ENCODE measurements at places on chromosomes 2 and 18.

GRCh38 chr2:135279209-135279608 lies 227.1 kb downstream of the RAB3GAP1 start:
- DNase-seq: no peak

DNA sequence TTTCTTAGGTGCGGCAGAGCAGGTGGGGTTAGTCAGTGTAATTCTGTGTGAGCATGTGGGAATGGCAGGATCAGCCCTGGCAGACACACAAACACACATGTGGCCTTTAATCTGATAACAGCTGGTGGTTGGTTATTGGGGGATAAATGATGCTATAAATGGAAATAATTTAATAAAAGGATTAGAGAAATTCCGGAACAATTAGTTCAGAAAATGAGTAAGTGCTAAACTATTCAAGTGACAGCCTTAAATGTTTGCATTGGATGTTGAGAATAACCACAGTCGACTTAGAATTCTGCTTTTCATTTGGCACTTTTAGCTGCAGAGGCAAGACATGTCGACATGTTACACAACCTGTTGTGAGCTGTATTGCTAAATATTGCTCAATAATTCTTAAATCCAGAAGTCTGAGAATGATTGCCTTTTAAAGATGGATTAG lies 7.2 kb downstream of the SMYD1 start:
- DNase-seq: no peak

DNA sequence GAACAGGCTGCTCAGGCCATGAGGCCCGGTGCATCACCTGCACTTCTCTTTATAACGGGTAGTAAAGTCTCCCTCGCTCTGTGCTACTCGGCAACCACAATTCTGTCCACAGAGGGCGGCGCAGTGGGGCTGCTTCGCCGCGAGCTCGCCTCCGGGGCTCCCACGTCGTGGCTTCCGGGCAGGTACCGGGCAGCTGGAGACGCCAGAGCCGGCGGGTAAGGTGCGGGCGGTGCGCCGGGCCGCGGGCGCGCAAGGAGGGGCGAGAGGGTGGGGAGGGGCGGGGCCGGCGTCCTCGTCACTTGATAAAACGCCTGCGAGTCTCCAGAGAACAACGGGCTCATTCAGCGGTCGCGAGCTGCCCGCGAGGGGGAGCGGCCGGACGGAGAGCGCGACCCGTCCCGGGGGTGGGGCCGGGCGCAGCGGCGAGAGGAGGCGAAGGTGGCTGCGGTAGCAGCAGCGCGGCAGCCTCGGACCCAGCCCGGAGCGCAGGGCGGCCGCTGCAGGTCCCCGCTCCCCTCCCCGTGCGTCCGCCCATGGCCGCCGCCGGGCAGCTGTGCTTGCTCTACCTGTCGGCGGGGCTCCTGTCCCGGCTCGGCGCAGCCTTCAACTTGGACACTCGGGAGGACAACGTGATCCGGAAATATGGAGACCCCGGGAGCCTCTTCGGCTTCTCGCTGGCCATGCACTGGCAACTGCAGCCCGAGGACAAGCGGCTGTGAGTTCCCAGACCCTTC lies at the start of gene ITGA6:
Gene ITGA6, plus strand, starts transcription at position 331 of the 734 bp plus-strand sequence.
- peak; percentile 59 for DNase-seq

DNA sequence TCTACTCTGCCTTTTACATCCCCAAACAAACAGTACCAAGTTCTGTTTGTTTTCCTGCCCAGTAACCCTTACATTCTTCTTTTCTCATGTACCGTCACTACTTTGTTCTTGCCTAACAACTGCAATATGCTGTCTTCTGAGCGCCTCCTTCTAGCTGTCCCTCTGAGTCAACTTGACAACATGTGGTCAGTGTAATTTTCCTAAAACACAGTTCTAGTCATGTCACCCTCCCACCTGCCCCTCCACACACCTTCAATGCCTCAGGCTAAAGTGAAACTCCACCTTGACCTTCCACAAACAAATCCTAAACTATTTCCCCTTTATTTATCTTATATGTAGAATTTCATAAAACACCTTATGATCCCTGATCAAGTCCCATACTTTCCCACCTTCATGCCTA lies 124.6 kb upstream of the CD302 start:
- DNase-seq: no peak

GRCh38 chr18:48752478-48752877 lies 198.3 kb downstream of the SMAD7 start:
- DNase-seq: no peak

DNA sequence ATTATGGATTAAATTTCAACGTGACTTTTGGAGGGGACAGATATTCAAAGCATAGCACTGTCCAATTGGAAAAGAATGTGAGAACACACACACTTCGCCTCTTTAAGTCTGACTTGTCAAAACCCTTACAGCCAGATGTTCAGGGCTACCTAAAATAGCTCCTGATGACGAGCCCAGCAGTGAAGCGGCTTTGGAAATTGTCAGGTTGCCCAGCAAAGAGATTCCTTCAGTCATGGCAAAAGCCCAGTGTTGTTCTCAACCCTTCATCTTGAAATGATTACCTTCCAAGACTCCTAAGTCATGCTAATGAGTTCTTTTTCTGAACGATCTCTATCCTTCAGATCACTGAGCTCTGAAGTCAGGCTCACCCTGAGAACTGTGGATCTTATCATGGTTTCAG lies 436.6 kb downstream of the LRATD1 start:
- no peak for DNase-seq

Measured in gastrocnemius medialis (tissue), 4 donors.